HCEC 1CT (cell line): ENCODE measurements at places on chromosomes 2 and 18.
A peak's percentile ranks its signal among the peaks of the same experiment; 100 is the strongest.

DNA sequence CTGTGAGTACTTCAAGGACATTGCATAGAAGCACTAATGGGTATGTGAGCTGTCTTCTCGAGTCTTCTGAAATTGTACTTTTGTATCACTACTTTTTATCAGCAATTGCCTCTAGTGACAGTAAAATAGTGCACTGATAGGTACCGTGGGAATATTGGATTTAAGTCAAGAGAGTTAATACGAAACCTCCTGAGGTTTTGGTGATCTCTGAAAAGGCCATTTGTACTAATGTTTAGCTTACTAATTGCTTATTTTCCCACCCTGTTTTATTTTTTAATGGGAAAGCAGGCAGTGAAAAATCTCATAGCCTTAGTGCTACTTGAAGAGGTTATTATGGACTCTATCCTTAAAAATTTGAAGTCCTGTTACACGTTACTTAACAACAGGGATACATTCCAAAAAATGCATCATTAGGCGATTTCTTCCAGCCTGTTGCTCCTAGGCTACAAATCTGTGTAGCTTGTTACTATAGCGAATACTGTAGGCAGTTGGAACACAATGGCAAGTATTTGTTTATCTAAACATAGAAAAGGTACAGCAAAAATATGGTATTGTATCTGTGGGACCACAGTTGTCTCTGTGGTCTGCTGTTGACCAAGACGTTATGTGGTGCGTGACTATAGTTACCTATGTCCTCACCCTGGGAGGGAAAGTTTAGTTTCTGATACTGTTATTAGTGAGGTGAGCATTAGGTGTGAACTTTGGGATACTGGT, 65.9 kb downstream of the CAB39 start:
- no peak for DNase-seq

DNA sequence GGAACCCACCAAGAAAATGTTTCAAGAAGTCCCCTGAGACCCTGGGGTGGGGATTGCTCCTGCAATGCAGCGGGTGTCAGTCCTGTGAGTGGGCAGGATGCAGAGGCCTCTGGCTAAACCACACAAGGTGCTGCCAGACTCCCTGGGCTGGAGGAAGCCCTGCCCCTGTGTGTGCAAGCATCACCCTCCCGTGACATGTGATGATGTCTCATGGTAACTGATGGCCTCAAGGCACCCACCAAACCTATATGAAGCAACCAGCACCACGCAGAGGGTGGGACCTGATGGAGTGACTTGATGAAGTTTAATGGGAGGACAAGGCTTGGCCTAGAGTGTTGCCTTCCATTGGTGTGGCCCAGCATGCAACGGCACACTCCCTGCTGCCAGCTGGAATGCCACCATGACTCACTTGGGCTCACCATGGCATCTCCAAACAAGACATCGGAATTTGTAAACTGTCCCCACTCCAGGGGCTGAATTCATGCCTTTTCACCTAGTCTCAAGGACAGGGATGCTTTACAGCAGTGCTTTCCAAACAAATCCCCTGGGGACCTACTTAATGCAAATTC, 8.7 kb upstream of the SLC14A1 start:
- DNase-seq, result no peak

- DNase-seq, result no peak
These were observed 469.0 kb upstream of the POU3F3 start for GRCh38 chr2:104384961-104385360.

DNA sequence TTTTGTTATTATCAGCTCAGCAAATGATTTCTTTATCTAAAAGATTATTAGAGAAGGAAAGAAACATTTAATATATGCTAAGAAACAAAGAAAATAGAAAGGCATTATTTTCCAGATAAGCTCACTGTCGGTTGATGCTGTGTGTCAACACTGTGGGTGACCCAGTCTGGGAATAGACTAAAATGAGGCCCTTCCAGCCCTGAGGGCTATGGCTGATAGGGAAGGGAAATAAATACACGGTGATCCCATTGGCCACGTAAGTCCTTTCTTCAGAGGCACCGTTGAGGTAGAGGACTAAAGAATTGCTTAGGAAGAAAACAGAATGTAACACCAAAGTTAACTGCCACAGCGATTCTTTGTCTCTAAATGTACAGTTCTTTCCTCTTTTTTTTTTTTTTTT, 1.8 kb downstream of the ABCB11 start:
- DNase-seq, result no peak

GRCh38 chr18:76264198-76264875, 230.7 kb downstream of the ZNF516 start:
- no peak for DNase-seq

DNA sequence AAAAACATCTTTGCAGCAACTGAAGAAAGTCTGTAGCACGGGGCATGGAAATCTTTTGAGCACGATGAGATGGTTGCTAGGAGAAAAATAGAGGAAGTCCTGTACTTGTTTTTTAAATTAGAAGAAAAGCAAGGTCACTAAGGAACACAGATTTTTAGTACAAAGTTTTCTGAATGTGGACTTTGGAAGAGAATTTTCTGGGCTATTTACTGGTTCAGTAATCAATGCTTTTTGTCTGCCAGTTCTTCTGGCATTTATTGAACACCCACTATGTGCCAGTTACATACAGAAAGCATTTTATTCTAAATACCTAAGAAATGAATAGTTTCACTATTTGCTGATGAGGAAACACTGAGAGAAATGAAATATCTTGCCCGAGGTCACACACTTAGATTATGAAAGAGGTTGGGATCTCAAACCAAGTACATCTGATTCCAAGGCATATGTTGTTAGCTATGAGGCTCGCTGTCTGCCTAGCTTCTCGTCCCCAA, 15.6 kb upstream of the MAP3K20 start:
- peak; percentile 49 for DNase-seq

DNA sequence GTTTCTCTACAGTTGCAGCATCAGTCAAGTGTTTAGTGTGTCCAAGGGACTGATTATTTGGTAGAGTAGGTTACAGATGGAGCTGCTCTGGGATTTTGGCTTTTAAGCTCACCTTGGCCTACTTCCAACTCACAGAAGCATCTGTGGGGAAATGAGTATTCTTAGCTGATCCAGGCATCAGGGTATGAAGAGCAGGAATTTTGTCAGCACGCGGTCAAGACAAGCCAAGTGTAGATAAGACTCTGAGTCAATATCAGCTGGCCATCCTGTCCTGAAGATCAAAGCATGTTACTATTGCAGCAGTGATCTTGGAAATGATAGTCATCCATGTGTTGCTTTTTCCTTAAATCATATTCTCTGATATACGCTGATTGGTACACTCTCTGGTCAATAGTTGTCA, 24.4 kb downstream of the SERPINB4 start:
- DNase-seq, result no peak

- DNase-seq, result no peak
These were observed 79.6 kb upstream of the KCNE4 start for GRCh38 chr2:222972420-222972819.

DNA sequence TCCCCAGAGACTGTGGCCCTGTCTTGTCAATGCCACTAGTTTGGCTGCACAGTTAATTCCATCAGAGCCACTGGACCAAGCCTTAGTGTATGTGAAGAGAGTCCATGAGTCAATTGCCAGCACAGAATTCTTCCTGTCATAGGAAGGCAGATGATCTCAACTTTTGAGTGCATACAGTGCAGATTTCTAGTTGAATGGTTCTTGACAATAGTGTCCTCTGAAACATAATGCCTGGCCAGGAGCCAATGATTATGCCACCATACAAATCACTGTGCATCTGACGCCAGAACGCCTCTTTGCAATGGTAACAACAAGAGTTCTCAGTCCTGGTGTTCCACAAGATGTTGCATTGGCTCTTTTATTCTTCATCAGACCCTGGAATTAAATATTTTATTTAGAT, 7.1 kb downstream of the NEUROD1 start:
- DNase-seq, result no peak

GRCh38 chr18:69845593-69846506, 101.8 kb downstream of the CD226 start:
- DNase-seq, result no peak

GRCh38 chr2:81706856-81707255, 1402.3 kb upstream of the LRRTM1 start:
- DNase-seq, result no peak

DNA sequence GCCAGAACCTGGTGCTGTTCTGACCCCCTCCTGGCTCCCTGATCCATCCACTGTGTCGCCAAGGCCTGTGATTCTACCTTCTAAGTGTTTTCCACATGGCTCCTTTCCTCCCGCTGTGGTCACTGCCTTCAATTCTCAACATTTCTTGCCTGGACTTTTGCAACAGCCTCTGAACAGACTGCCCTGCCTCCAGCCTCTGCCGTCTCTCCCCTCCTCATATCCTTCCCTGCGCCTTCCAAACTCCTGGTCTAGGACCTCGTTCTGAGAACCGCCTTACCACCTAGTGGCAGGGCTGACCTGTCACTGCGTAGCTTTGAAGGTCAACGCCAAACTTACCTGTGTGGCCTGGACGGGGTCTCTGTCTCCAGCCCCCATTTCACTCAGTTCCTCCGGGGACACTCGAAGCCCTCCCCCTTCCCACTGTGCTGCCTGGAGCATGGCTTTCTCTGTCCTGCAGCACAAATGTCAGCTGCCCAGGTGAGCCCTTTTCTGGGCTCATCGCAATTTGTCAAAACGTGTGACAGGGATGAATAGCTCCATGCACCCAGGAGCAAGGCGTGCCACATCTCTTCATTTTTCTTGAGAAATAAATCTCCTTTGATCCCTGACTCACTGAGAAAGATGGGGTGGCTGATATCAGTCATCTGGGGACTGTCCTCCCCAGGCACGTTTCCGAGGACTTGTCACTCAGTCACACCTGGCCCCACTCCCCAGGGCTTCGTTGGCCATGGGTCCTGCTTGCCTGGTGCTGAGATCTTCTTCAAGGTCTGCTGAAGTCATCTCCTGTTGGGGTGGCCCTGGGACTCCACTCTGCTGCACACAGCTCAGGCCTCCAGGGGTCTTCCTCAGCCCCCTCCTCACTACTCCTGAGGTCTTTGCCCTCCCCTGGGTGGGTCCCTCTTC, 46.7 kb downstream of the LDLRAD4 start:
- DNase-seq, result no peak

- no peak for DNase-seq
These were observed 177.8 kb upstream of the RGPD4 start for GRCh38 chr2:107648781-107649404.

GRCh38 chr2:76870581-76870980, 651.6 kb downstream of the LRRTM4 start:
- DNase-seq, result no peak

DNA sequence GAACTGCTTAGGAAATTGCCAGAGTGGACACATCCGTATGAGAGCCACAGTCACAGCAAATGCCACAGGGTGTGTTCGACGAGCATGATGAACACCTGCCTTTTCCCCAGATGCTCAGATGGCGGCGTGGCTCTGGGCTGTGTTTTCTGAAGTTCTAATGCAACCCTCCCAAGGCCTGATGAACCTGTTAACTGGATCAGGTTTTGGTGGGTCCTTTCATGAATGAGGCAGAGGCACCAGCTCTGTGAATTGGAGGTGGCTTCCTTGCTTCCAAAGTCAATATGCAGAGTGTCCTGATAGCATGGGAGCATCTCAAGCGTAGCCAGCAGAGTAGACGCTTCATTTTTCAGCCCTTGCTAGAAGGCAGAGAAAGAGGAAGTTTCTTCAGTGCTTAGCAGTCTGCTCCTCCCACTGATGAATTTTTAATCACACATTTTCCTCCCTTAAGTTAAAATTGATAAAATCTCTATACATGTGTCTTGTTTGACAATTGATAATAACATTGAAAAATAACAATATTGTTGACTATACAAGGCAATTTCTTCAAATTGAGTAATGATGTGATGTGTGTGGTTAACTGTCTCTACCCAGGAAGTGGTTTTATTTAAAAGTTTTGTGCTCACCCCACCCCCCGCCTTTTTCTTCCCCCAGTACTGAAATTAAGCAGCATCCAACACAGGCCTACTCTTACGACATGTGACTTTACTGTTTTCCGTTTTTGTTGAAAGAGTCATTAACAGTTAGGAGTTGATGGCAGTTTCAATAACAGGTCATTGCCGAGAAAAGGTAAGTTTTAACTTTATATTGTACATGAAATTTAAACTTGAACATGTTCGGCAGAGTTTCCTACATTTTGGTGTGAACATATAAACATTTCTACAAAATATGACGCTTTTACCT, at the start of gene ARHGAP15:
ARHGAP15 (plus strand) TSS at position 739 of the 900 bp plus-strand sequence.
- no peak for DNase-seq

DNA sequence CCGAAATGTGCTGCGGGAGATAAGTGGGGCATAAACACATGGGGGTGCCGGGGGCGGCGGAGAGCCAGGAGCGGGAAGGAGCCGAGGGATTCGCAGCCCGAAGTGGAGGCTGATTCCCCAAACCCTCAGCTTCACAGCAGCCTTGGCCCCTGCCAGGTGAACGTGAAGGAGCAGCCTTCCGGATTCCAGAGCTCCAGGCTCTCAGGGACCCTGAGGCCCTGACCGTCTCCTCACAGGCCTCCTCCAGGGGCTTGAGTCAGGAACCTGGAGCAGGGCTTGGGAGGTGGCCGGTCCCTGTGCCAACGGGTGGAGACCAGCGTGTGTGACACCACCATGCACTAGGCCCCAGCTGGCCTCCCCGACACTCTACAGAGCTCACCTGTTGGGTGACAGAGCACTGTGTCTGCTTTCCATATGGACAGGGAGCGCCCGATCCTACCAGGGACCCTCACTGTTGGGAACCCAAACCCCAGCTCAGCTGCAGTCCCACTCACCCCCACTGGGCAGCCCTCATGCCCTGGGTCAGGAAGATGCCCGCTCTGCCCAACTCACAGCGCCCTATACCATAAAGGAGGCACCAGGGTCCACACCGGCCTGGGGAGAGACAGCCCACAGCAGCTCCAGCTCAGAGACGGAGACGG, 117.6 kb upstream of the OTOS start:
- no peak for DNase-seq

DNA sequence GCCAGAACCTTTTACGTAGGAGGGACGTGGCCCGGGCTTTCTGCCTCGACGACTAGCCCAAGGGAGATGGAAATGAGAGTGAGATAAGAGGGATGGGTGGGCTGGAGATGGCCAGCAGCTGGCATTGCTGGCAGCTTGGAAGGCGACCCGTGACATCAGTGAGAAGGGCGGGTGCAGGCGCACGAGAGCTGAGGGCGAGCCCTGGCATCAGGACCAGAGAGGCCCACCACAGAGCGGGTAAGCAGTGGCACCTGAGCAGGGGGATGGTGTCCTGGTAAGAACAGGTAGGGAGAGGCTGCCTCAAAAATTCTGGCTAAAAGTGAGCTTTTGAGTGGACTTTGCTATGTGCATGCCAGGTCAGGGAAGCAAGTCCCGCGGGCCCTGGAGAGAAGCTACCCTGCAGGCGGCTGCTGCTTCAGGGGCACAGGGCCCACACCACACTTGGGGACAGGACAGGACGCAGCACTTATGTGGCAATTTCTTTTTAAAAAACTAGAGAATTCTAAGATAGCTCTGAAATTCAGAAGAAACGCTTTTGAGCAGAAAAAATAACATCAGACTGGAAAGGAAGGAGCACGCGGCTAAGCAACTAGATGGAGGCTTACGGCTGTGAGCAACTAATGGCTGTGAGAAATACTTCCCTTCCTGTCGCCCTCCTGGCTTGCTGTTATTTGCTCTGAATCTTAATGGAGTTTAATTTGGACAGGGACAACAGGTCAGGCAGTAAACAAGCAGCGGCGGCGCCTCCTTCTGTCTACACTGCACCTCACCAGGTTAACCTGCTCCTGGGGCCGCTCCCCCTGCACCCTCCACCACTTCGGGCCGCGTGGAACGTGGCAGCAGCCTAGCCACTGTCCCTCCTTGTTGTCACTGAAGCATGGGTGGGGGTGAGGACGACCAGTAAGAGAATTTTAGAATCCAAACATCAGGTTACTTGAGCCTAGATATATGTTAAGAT, 20.5 kb downstream of the THAP4 start:
- DNase-seq, result no peak

- peak; percentile 18 for DNase-seq
These were observed 98.9 kb upstream of the EPAS1 start for GRCh38 chr2:46198164-46198883.
